ENCODE measurements at places on chromosomes 11 and 22. TPM values are rescaled to one million over a fixed set of nuclear protein-coding genes. Genes with fewer than 3 reads are reported as not detected.

GRCh38 chr22:25741692-25742626 is at the start of gene MYO18B:
Gene MYO18B (plus strand): TSS chr22:25742188. CDS start chr22:25761093, 18,905 bp downstream.
- DNase-seq, result no peak

Gene MUS81
- 106 TPM for total RNA-seq

Gene CCDC73
- total RNA-seq, result not detected

GRCh38 chr11:6931146-6931713 is 5.0 kb downstream of the ZNF215 start:
- DNase-seq, result no peak

Gene C11orf87
- not detected for total RNA-seq

- no peak for DNase-seq
Measured at GRCh38 chr11:132099692-132100091, 729.3 kb downstream of the NTM start.

GRCh38 chr11:16096336-16096735 is 260.0 kb downstream of the SOX6 start:
- DNase-seq, result no peak

Gene ASRGL1
- total RNA-seq, result 12.4 TPM

- no peak for DNase-seq
Measured at GRCh38 chr22:30860176-30861105, 108.1 kb downstream of the MORC2 start.

GRCh38 chr22:32695451-32695891 is 106.0 kb upstream of the TIMP3 start:
- no peak for DNase-seq

Gene SORL1
- 98.9 TPM for total RNA-seq

GRCh38 chr11:64089915-64090805 is 54.4 kb downstream of the FLRT1 start:
- DNase-seq, result no peak

GRCh38 chr11:134781380-134781866 is 369.4 kb upstream of the B3GAT1 start:
- no peak for DNase-seq

DNA sequence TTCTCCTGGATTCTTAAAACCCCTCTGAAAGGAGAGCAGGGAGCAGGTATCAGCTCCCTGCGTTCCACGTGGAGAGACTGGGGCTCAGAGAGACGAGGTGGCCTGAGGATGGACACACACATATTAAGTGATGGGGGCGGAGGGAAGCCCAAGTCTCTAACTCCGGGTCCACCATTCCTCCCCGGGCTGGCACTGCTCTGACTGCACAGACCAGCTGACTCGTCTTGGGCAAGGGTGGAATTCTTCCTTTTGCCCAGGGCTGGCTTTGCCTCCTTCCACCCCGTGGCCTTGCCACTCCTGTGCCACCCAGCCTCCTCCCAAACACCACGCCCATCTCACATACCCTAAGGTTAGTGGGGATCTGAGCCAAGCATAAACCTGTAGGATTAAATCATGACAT is 65.0 kb downstream of the BUD13 start:
- DNase-seq, result no peak

DNA sequence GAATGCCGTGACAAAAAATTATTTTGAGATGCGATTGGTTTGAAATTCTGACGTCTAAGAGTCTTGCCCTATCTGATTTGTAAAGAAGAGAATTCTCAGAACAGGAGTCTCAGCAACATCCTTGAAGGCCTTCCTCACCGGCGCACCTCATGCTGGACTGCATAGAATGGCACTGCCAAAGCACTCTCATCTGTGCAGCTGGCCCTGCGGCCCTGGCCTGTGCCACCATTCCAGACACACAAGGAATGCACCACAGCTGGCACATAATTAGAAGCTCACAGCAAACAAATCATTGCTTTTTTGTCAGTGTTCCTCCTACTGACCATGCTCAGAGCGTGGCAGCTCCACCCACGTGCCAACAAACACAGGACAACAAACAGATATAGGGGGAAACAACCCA is 166.0 kb downstream of the KIRREL3 start:
- no peak for DNase-seq

- no peak for DNase-seq
Measured at GRCh38 chr11:5703741-5704536, 14.3 kb downstream of the TRIM22 start.
